Ecto neural progenitor cell (in vitro differentiated cells): ENCODE measurements at places on chromosomes 1 and 21.

DNA sequence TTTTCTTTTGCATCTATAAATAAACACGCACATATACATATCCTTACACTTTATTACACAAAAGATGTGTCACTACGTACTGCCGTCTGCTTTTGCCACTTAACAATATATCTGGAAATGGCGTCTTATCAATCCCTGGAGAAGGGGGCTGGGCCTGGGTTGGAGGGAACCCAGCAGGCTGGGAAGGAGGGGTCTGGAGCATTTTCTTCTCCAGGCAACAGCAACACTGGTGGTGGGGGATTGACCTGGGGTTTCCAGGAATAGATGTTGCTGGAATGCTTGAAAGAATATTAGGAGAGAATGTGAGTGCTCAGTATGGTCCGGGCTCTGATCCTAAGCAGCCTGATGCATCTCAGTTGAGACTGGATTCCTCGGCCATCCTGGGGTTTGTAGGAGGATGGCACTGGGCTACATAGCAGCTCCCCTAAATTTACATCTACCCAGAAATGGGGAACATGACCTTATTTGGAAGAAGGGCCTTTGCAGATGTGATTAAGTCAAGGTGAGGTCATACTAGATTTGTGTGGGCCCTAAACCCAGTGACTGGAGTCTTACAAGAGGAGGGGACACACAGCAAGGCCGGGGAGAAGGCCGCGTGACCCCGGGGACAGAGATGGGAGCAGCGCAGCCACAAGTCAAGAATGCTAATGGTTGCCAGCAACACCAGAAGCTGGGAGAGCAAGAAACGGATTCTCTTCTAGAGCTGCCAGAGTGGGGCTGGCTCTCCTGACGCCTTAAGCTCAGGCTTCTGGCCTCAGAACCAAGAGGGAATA, 98.6 kb downstream of the SIK1 start:
- DNase-seq = no peak

- DNase-seq = no peak
Measured at GRCh38 chr21:44867999-44868700, 5.3 kb downstream of the PTTG1IP start.

GRCh38 chr1:171494076-171494475, 8.7 kb downstream of the PRRC2C start:
- DNase-seq = no peak

GRCh38 chr1:45767035-45767434, 16.6 kb upstream of the IPP start:
- no peak for DNase-seq

GRCh38 chr21:38661889-38662568, 143.7 kb upstream of the ETS2 start:
- DNase-seq = no peak

GRCh38 chr1:4027492-4028138, 127.5 kb upstream of the C1orf174 start:
- no peak for DNase-seq

- no peak for DNase-seq
Measured at GRCh38 chr1:44808938-44809917, 905 bp downstream of the BTBD19 start.

- no peak for DNase-seq
Measured at GRCh38 chr1:1535201-1536018, 5.0 kb downstream of the TMEM240 start.

GRCh38 chr1:50279622-50280330, 143.5 kb downstream of the DMRTA2 start:
- DNase-seq = peak; percentile 59

DNA sequence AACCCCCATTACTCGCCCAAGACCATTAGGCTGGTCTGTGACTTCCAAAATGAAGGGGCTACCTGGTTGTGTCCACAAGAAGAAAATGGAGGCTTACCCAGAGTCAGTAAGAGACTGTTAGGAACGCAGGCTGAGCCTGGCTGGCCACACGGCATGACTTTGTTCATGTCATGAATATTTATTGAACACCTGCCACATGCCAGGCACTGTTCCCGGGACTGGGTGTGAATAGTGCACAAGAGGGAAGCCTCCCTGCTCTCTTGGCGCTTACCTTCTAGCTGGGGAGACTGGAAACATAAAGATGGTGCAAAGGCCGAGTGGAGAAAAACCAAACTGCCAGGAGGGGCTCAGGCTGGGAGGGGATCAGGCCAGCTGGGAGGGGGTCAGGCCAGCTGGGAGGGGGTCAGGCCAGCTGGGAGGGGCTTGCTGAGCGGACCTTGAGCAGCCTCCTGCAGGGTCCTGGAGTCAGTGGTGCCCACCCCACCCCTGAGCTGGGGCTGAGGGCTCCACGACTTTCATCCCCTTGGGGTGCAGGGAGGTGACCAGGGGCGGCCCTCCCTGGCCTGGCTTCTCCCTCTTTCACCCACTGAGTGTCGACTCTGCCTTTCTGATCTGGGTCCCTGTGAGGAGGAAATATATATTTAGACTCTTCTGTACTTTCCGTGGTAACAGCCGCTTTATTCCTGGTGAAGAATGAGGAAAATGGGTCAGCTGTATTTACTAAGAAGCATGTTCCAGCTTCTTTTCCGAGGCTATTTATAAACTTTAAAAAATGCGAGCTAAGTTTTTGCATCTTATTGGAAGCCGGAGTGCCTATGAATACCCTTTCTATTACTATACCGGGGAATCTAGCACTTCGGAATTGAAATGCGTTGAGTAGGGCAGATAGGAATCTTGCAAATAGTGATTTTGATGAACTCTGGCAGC, 139.0 kb downstream of the CAMTA1 start:
- no peak for DNase-seq

GRCh38 chr21:25371841-25372425, 235.3 kb downstream of the MRPL39 start:
- no peak for DNase-seq

GRCh38 chr1:221276896-221277409, 397.7 kb downstream of the HLX start:
- no peak for DNase-seq

- no peak for DNase-seq
Measured at GRCh38 chr1:87338566-87338965, 9.9 kb downstream of the LMO4 start.

DNA sequence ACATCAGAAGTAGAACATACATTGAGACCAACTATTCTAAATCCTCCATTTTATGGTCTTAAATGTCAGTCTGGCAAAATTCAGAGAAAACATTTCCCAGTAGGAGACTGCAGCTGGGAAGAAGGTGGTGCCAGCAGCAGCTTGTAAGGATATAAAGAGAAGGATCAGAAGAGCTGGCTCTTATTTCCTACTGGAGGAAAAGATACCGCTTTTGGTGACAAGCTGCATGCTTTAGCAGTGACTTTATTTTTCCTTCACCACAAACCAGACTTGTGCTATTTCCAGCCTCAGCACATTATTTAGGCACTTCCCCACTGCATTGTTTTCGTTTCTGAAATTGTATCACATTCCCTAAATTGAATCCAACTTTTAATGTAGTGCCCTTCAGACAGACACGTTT, 28.4 kb downstream of the RNF11 start:
- no peak for DNase-seq

- no peak for DNase-seq
Measured at GRCh38 chr1:221816899-221817298, 75.0 kb upstream of the DUSP10 start.

DNA sequence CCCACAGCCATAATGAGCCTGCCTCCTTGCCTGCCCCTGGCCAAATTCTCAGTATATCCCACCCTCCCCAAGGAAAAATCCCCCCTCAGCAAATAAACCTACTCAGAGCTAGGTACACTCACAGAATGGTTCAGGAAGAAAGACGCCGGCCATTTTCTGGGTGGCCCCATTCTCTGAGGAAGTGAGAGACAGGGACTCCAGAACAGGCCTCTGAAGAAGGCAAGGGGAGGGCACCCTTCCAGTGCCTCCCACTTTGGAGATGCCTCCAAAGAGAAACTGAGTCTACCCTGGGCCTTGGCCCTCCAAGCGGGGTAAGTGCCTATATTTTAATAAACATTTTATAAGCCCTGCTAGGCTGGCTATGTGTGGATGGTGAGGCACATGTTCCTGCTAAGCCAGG, 2.3 kb downstream of the PACC1 start:
- no peak for DNase-seq

DNA sequence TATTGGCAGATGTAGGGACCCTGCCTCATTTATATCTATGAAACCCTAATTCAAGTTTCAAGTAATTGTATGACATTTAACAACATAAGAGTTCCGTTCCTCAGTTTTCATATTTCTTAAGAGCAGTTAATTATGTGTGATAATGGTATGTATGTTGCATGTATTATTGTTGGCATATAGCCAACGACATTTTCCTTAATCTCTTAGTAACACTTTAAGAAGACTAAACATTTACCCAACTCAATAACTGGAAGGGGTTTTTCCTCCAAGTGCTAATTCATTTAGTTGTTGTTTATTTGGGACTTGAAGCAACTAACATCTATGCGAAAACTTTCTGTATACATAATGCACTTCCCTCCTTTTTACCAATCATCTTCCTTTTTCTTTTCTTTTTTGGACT, 1.5 kb upstream of the RALGPS2 start:
- no peak for DNase-seq

GRCh38 chr1:55580845-55581332, 365.7 kb upstream of the USP24 start:
- DNase-seq = no peak

DNA sequence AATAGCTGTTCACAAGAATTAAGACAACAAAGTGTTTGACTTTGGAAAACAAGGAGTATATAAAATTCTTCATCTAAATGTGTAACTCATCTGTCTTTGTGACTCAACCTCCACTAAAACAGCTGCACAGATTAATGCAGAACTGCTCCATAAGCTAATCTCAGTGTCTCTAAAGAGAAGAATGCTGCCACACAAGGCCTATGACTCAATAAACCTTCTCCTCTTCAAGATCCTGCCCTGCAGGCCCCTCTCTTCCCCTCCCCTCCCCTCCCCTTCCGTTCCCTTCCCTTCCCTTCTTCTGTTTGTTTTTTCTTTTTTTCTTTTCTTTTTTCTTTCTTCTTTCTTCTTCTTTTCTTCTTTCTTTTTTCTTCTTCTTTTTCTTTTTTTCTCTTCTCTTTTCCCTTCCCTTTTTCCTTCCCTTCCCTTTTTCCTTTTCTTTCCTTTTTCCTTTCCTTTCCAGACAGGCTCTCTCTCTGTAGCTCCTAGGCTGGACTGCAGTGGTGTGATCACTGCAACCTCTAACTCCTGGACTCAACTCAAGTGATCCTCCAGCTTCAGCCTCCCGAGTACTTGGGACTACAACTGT, 1052.8 kb downstream of the BRINP3 start:
- DNase-seq = no peak

DNA sequence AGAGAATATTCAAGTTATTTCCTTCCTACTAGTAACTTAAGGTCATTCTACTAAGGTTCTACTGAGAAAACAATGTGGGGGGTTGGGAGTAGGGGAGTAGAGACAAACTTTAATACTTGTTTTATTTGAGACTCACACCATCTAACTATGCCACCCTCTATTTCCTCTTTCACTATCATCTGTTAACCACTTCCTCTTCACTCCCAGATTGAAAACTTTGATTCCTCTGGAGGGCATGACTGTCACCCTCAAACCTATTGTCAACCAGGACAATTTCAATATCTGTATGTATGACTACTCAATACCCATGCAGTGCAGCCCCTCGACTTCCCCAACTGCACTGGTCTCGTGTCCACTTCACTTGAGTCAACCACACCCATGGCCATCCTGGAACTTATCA, 165.6 kb upstream of the POGK start:
- no peak for DNase-seq

GRCh38 chr1:91053630-91054029, 31.8 kb upstream of the ZNF644 start:
- no peak for DNase-seq

GRCh38 chr1:229065613-229066012, 205.3 kb upstream of the RAB4A start:
- DNase-seq = no peak

DNA sequence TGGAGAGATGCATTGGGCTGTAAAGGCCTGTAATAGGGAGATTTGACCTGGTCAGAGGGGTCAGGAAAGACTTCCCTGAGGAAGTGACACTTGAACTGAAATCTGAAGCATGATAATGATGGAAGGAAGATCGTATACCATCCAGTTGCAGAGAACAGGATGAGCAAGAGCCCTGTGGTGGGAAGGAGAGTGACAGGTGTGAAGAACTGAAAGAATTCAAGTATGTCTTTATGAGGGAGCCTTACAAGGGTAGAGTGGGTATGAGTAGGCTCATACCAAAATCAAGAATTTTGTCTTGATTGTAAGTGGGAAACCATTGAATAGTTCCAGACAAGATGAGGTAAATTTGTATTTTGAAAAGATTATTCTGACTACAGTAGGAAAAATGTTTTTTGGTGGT, 129.4 kb downstream of the RASAL2 start:
- no peak for DNase-seq

DNA sequence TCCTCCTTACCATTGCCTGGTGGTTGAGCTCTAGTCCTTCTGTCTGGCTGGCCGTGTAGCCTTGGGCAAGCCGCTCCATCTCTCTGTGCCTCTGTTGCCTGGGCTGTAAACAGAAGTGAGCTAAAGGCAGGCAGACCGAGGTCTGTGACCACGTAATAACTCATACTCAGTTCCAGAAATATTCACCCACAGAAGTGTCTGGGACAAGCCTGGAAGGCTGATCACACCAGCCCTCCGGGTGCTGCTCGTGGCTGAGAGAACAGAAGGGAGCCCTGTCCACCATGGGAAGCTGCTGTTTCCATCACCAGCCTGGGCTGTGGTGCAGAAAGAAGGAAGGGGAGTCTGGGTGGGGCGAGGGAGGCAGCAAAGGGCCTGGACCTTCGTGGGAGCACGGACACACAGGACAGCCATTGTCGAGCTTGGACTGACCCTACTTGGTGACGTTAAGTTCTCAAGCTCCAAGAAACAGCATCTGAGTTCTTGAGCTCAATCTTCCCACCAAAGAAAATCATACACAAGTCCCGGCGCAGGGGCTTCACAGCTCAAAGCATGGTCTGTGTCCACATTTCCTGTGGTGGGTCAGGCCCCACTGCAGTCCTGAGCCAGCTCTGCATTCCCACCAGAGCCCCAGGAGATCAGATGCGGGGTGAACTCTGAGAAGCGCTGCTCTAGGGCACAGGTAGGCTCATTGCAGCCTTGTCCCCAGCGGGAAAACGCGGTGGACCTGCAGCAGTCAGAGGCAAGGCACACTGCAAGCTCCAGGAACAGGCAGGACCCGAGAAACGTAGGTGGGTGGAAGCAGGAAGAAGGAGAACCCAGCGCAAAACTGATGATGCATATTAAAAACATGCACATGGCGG, 61.8 kb downstream of the RUNX3 start:
- DNase-seq = peak; percentile 36

DNA sequence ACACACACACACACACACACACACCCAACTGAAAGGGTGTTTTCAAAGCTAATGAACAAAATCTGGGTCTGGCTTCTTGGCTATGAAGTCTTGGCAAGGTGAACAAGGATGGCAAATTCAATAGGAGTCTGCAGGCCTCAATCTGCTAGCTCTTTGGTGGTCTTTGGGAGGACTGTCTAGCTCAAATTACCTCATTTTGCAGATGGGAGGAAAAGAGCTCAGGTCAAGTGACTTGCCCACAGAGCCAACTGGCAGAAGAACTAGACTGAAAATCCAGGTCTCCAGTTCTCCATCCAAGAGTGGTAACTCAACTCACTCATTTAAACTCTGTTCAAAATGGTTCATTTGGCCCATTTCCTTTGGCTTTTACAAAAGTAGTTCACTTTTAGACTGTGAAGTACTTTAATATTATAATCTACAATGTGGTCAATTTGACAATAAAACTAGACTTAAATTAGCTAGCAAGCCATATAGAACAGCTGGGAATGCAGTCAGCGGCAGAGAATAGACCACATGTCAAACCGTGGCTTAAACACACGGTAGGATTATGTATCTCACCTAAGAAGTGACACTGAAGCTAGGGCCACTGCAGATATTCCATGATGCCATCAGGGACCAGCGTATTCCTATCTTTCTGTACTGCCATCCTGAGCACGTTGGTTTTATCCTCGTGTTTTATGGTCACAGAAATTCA, 112.9 kb downstream of the APP start:
- no peak for DNase-seq
